K562 (cell line): ENCODE measurements at places on chromosomes 1 and 21. TPM values are rescaled to one million over a fixed set of nuclear protein-coding genes. Genes with fewer than 3 reads are reported as not detected.

ZNF326 gene
- 30.4 and 31.6 TPM in 2 replicates for polyA plus RNA-seq

LCE2B gene
- polyA plus RNA-seq, result not detected in 2 replicates

LAD1 gene
- polyA plus RNA-seq, result not detected in 2 replicates

GPR157 gene
- polyA plus RNA-seq, result 0.01 and 0.05 TPM in 2 replicates

ITLN2 gene
- not detected in 2 replicates for polyA plus RNA-seq

A3GALT2 gene
- not detected in 2 replicates for polyA plus RNA-seq

DMBX1 gene
- 2.3 and 3.4 TPM in 2 replicates for polyA plus RNA-seq

ARHGAP29 gene
- polyA plus RNA-seq, result not detected in 2 replicates

PFKFB2 gene
- polyA plus RNA-seq, result 11.7 and 11.9 TPM in 2 replicates

RCSD1 gene
- 53.2 and 54.5 TPM in 2 replicates for polyA plus RNA-seq

PDXK gene
- 76.5 and 103 TPM in 2 replicates for polyA plus RNA-seq

VWA1 gene
- 2.6 and 3.0 TPM in 2 replicates for polyA plus RNA-seq

NBPF6 gene
- 4.0 and 4.9 TPM in 2 replicates for polyA plus RNA-seq

NKAIN1 gene
- polyA plus RNA-seq, result 0.04 TPM in 1 of 2 replicates, not detected in the other

OLFML3 gene
- polyA plus RNA-seq, result not detected in 2 replicates

MMEL1 gene
- not detected in 2 replicates for polyA plus RNA-seq

C1orf87 gene
- not detected in 2 replicates for polyA plus RNA-seq

SELL gene
- polyA plus RNA-seq, result not detected in 2 replicates

ACTL8 gene
- polyA plus RNA-seq, result 2.5 and 3.0 TPM in 2 replicates

OVAAL gene
- 0.18 TPM in 1 of 2 replicates, not detected in the other for polyA plus RNA-seq

RIMKLA gene
- polyA plus RNA-seq, result not detected in 2 replicates

CFHR3 gene
- 0.28 and 1.1 TPM in 2 replicates for polyA plus RNA-seq

CD1B gene
- not detected in 2 replicates for polyA plus RNA-seq

KCNT2 gene
- 0.16 and 0.19 TPM in 2 replicates for polyA plus RNA-seq

RGS13 gene
- polyA plus RNA-seq, result not detected in 2 replicates

OR6Y1 gene
- polyA plus RNA-seq, result not detected in 2 replicates

OR2L3 gene
- not detected in 2 replicates for polyA plus RNA-seq

OR2T33 gene
- polyA plus RNA-seq, result not detected in 2 replicates

CELA2B gene
- polyA plus RNA-seq, result 0.25 and 0.39 TPM in 2 replicates

POMGNT1 gene
- polyA plus RNA-seq, result 37.8 and 43.5 TPM in 2 replicates

SLAMF1 gene
- 0.17 TPM in 1 of 2 replicates, not detected in the other for polyA plus RNA-seq

SVBP gene
- polyA plus RNA-seq, result 32.6 and 40.0 TPM in 2 replicates

OR14K1 gene
- not detected in 2 replicates for polyA plus RNA-seq

LRRC8B gene
- 10.5 and 12.3 TPM in 2 replicates for polyA plus RNA-seq

DR1 gene
- polyA plus RNA-seq, result 41.9 and 45.6 TPM in 2 replicates

SPATA17 gene
- not detected in 2 replicates for polyA plus RNA-seq

USP21 gene
- 35.4 and 39.3 TPM in 2 replicates for polyA plus RNA-seq

AIRE gene
- not detected in 2 replicates for polyA plus RNA-seq

TMEM52 gene
- 15.3 and 17.2 TPM in 2 replicates for polyA plus RNA-seq

ZNF648 gene
- 0.11 and 0.25 TPM in 2 replicates for polyA plus RNA-seq
